Fibroblast of lung (primary cell): ENCODE measurements at places on chromosomes 4 and X. TPM values are rescaled to one million over a fixed set of nuclear protein-coding genes. Genes with fewer than 3 reads are reported as not detected.

GRCh38 chrX:119695535-119696050 is 2.6 kb upstream of the SEPTIN6 start:
- no peak overlapping the region for H3K4me3 ChIP-seq
- H3K36me3 ChIP-seq = no peaks in the 10 kb centered on the region
- H3K27ac ChIP-seq = no peak overlapping the region
- H3K27me3 ChIP-seq = no peaks in the 10 kb centered on the region
- no peaks in the 10 kb centered on the region for H3K4me1 ChIP-seq

GRCh38 chrX:15748841-15749240 is 10.8 kb downstream of the CA5B start:
- no peaks in the 10 kb centered on the region for H3K27me3 ChIP-seq
- H3K4me3 ChIP-seq = no peak overlapping the region
- no peak for DNase-seq
- H3K36me3 ChIP-seq = no peaks in the 10 kb centered on the region
- H3K4me1 ChIP-seq = peaks cover 7% of the 10 kb centered on the region

DNA sequence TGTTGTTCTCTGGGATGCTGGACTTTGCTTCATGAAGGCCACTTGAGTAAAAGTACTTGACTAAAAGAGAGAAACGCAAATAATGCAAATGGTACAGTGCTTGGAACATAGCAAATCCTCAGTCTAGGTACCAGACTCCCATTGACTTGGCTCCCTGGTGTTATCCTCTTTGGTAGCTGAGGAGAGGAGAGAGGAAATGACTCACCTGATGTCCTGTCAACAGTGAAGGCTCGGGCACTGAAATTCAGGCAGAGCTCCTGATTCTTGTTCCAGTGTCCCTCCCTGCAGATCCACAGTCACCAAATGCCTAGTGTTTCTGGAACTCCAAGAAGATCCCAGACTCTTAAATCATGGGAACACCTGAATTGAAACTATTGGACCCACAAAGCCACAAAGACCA is 22.5 kb upstream of the TCEAL4 start:
- H3K27me3 ChIP-seq = no peaks in the 10 kb centered on the region
- H3K36me3 ChIP-seq = no peaks in the 10 kb centered on the region
- DNase-seq = no peak
- no peaks in the 10 kb centered on the region for H3K4me1 ChIP-seq
- H3K4me3 ChIP-seq = no peak overlapping the region
- H3K27ac ChIP-seq = no peak overlapping the region

The CHST7 gene
- total RNA-seq = 8.5 and 11.2 TPM in 2 replicates

The F8A2 gene
- total RNA-seq = not detected in 2 replicates
